ENCODE measurements at places on chromosomes 1 and 21.

DNA sequence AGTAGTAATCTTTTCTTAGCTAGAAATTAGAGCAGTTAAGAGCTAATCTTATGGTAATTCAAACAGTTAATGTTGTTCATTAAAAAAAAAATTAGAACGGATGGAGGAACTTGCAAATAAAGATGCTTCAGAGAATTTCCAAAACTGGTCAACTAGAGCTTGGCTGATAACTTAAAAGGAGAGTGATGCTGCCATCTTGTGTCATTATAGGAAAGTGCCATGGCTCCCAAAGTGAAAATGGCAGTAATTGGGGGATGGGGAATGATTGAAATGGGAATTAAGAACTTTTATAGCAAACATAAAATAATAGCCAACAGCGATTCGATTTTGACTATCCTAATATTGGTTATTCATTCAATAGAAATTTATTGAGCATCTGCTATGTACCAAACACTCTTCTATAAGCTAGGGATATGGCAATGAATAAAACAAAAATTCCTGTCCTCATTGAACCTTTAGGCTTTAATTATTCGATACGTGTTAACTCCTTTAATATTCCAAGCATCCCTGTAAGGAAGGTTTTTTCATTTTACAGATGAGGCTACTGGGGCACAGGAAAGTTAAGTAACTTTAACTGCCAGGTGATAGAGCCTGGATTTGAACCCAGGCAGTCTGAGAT lies 5.7 kb upstream of the PLPP3 start:
- DNase-seq = no peak

- no peak for DNase-seq
Measured at GRCh38 chr21:30044447-30045064, 104.8 kb upstream of the GRIK1 start.

DNA sequence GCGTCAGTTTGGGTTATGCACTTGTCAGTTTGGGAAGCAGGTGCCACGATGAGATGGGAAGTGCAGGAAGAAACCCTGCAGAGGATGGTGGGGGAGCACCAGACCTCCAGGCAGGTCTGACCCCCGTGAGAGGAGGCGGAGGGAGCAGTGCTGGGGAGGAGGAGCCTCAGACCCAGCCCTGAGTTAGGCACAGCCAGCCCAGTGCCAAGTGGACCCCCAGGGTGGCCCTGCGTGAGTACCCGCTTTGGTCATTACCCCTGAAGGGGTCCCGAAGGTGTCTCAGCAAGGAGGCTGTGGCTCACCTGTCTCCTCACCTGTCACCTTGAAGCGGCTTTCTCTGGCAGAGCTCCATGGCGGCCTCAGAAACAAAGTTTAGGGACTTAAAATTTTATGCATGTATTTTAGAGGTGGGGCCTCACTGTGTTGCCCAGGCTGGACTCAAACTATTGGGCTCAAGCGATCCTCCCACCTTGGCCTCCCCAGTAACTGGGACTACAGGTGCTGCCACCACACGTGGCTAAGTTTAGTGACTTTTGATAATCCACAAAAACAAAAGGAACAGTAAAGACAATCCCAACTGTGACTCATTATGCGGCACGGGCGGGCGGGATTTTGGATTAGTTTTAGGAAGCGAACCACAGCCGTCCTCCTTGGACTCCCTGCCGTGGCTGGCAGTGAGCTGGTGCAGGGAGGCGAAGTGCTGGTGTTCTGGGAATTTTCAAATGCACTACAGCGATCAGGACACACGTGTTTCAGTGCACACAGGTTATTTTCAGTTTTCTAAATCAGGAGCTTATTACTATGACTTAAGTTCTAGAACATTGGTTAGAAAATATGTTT lies 4.7 kb downstream of the AGPAT3 start:
- no peak for DNase-seq

GRCh38 chr1:203661572-203661971 lies 34.9 kb downstream of the ATP2B4 start:
- DNase-seq = no peak

DNA sequence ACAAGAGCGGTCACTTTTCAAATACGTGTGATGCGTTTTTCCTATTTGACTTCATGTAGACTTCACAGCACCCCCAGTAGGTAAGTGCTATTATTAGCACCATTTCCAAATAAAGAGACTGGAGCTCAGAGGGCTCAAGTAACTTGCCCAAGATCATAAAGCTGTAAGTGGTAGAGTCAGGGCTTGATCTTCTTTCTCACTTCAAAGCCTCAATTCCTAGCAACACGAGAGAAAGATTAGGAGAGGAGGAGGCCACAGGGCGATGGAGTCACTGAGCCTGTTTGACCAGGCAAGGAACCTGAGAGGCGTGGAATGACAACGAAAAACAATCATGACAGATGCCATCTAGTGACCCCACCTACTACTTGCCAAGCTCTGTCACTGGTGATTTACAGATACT lies 181.0 kb downstream of the FOXD2 start:
- DNase-seq = no peak

DNA sequence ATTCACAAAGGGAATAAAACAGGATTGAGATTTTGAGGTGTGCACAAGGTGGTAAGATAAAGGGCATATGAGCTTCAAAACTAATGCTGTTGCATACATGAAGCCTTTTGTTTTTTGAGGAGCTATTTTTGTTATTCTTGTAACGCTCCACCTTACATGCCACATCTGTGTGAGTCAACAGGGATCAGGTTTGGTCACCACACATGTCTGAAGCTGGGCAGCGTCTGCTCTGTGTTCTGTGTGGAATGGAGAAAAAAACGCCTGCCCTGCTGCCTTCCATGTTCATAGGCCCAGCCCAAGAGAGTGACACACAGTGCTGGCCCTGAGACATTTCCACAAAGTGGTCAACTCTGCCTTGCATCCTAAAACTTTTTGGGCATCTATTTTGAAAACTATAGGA lies 67.7 kb downstream of the MPZL1 start:
- DNase-seq = no peak

DNA sequence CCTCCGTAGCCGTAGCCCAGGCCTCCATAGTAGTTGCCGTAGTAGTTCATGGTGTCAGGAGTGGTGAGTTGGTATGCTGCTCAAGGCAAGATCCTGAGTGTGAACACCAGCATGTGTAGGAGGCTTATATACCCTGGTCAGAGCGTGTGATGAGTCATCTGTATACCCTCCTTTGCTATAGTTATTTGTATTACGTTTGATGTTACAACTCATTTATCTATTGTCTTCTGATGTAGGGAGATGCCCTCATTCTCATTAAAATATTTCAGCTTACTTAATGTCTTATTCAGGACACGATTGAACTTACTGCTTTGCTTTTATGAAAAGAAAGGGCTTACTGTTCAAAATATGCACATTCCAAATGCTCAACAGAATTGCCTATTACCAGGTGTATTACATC lies at the start of gene KRTAP19-5:
KRTAP19-5 (minus strand) TSS at position 101 of the 400 bp plus-strand sequence; CDS start at position 50, 51 bp downstream.
- DNase-seq = no peak

DNA sequence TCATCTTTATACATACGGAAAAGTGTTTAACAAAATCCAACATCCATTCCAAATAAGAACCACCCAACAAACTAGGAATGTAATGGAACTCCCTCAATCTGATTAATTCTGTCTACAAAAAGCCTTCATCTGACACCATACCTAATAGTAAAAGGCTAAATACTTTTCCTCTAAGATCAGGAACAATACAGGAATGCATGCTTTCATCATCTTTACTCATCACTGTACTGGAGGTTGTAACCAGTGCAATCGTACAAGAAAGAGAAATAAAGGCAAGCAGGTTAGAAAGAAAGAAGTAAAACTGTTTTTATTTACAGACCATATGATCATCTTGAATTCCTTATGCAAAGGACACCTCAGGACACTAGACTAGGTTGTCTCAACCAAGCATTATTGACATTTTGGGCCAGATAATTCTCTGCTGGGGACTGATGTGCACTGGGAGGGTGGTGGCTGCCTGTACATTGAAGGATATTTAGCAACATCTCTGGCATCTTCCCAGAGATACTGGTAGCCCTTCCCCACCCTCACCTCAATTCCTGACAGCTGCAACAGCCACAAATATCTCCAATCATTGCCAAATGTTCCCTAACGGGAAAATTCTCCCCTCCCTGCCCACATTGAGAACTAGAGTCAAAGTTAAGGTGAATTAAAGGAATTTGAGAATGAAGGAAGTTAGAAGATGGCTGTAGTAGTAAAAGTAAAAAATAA lies 30.6 kb upstream of the INSL5 start:
- no peak for DNase-seq

GRCh38 chr1:167173516-167174184 lies 47.0 kb upstream of the POU2F1 start:
- DNase-seq = no peak

- no peak for DNase-seq
Measured at GRCh38 chr1:174841747-174842146, 158.0 kb upstream of the CACYBP start.

- DNase-seq = no peak
Measured at GRCh38 chr1:31767225-31767624, 3.1 kb upstream of the ADGRB2 start.

DNA sequence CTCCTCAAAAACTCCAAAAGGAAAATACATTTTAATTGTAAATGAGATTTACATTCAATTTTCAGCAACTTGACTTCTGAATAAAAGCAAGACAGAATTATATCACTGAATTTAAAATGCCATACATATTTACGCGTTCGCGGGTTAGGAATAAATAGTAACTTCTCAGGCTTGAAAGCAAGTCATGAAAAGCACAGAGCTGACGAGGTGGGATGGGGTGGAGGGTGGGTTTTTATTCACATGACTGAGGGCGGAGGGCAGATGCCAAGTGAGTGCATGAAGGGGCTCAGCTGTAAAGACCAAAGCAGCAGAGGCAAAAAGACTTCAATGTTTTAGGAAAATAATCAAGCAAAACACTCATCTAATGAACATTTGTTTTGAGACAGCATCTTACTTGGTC lies 5.7 kb downstream of the CEP104 start:
- no peak for DNase-seq

DNA sequence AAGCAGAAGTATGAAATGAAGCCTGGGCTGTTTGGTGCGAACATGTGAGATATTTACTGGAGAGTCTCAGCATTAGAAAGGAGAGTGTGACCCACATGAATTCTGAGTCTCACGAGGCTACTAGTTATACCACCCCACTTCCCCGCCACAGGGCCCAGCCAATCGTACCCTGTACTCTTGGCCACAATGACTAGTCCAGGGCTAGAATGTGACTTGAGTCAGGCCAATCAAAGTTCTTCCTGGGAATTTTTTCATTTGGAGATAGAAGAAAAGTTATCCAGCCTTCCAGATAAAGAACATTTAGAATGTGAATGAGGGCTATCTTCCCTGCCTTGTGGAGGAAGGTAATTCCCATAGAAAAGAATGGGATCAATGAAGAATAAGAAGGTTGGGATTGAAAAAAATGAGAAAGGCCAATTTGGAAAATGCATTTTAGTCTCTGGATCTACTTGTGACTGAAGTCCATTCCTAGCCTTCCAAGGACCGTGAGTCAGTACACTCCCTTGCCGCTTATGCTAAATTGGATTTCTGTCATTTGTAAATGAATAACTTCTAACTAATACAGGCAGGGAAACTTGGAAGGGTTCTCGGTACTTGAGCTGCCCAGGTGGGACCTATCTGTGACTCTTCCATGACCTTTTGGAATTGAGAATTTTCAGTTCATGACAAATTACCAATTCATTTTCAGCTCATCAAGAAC lies 12.3 kb upstream of the RIMKLA start:
- DNase-seq = no peak

- DNase-seq = no peak
Measured at GRCh38 chr1:190377294-190377693, 100.4 kb downstream of the BRINP3 start.

DNA sequence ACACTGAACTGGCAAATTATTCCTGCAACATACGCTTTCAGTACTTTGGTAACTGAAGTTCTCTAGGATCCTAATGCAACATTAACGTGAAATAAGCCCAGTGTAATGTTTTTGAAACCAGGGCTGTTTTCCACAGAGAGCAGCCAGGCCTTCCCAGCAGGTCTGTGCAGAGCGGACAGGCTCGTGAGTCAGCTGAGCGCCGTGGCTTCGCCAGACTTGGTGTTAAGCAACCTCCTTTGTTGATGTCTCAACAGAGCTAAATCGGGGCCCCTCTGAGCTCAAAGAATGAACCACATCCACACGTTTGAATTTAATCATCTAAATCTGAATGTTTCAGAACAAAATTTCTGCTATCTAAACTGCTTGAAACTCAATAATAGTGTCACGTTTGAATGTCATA lies 181.8 kb upstream of the FMN2 start:
- no peak for DNase-seq

- no peak for DNase-seq
Measured at GRCh38 chr1:9395018-9395417, 102.3 kb downstream of the SPSB1 start.

GRCh38 chr1:9490605-9491339 lies 48.5 kb upstream of the SLC25A33 start:
- peak; percentile 67 for DNase-seq

DNA sequence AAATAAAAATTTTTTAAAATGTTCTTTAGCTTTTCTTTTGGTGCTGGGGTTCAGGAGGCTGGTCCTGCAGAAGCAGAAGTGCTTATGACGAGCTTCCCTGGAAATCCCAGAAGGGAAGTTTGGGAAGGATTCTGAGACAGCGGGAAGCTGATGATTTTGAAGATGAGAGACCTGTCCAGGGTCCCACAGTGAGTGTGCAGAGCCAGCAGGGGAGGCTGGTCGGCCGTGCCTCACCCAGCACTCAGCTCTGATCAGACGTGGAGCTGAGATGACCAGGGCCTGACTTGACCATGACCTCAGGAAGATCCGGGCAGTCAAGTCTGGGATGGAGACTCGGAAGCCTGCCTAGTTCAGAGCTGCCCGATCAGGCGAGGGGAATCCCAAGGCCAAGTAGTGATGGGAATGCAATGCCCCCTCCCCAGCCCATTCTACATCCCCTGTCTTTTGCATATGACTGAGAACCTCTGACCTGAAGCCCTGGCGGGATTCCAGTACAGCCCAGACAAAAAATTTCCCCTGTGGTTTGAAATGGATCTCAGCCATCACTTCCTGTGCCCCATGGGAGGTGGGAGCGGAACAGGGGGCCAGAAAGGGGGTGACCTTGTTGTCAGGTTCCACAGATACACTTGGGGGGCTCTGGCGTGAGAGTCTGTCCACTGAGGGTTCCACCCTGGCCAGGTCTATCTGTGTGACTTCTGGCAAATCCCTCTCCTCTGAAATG lies 96.8 kb upstream of the RUNX3 start:
- DNase-seq = no peak

- no peak for DNase-seq
Measured at GRCh38 chr1:56099766-56100265, 479.5 kb downstream of the PLPP3 start.

- no peak for DNase-seq
Measured at GRCh38 chr1:17587693-17588047, 48.2 kb downstream of the ARHGEF10L start.
